ENCODE measurements at places on chromosomes 7 and 10. TPM values are rescaled to one million over a fixed set of nuclear protein-coding genes. Genes with fewer than 3 reads are reported as not detected.
A peak's percentile ranks its signal among the peaks of the same experiment; 100 is the strongest.

GRCh38 chr7:100126239-100126930 is 382 bp upstream of the MBLAC1 start:
- H3K36me3 ChIP-seq: no peaks in the 10 kb centered on the region
- H3K27ac ChIP-seq: peak overlapping the region; percentile 98
- no peaks in the 10 kb centered on the region for H3K27me3 ChIP-seq
- H3K4me3 ChIP-seq: peak overlapping the region; percentile 90
- H3K4me1 ChIP-seq: peaks cover 27% of the 10 kb centered on the region

TDRD1 gene
- 0.13 TPM for total RNA-seq

GRCh38 chr10:83607959-83608745 is 531.2 kb upstream of the GHITM start:
- no peaks in the 10 kb centered on the region for H3K36me3 ChIP-seq
- no peak overlapping the region for H3K4me3 ChIP-seq
- no peak overlapping the region for H3K27ac ChIP-seq
- no peaks in the 10 kb centered on the region for H3K4me1 ChIP-seq

GRCh38 chr10:127694580-127695193 is 42.3 kb upstream of the FOXI2 start:
- no peaks in the 10 kb centered on the region for H3K4me1 ChIP-seq
- H3K27ac ChIP-seq: no peak overlapping the region
- no peak overlapping the region for H3K4me3 ChIP-seq
- H3K27me3 ChIP-seq: no peaks in the 10 kb centered on the region

DNA sequence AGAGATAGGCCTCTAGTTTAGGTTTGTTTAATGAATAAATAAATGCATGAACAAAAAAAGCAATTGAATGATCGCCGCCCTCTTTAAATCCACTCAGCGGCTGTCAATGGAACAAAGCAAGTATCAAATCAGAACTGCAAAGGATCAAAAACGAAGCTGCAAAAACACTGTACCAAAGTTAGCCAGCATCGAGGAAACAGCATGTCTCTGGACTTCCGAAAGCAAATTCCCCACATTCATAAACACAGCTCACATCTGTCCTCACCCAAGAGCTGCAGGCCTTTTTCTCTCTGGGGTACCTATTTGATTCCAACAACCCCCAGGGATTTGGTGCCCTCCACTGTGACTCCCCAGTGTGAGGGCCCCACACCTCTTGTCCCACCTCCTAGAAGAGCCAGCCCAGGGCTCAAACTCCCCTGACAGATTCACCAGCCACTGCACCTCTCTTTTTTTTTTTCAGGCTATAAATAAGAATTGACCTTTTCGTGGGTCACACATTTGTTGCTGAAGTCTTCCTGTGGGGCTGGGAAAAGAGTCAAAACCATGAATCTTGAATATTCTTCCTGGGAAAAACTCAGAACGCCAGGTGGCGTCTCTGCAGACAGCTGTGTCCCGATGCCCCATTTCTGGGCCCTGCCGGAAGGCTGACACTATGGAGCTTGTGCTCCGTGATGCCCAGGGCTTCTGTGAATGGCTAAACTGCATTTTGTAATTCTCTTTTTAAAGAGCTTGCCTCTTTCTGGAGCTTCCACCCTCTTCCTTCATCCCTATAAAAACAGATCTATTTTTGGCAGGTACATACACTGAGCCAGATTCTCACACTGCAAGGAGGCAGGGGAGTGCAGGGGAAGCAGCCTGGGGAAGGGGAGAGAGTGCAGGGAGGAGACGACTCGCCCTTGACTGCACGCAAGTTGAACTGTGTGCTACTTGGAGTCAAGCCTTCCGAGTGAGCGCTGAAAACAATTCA is 51.7 kb downstream of the HSPA12A start:
- H3K36me3 ChIP-seq: no peaks in the 10 kb centered on the region
- H3K4me1 ChIP-seq: no peaks in the 10 kb centered on the region
- no peak overlapping the region for H3K4me3 ChIP-seq
- no peak for DNase-seq
- H3K27me3 ChIP-seq: no peaks in the 10 kb centered on the region

GRCh38 chr7:113118074-113118959 is at the start of gene SMIM30:
TSS of gene SMIM30 (minus strand) at chr7:113118554. CDS start at chr7:113117578, 976 bp downstream.
- peak within 1 kb of the TSS; percentile 47 for H3K27ac ChIP-seq
- no peaks in the 10 kb centered on the region for H3K36me3 ChIP-seq
- no peaks in the 10 kb centered on the region for H3K27me3 ChIP-seq
- peak within 1 kb of the TSS; percentile 61 for H3K4me3 ChIP-seq
- H3K4me1 ChIP-seq: peaks cover 6% of the 10 kb centered on the region
- peak; percentile 79 for DNase-seq

DNA sequence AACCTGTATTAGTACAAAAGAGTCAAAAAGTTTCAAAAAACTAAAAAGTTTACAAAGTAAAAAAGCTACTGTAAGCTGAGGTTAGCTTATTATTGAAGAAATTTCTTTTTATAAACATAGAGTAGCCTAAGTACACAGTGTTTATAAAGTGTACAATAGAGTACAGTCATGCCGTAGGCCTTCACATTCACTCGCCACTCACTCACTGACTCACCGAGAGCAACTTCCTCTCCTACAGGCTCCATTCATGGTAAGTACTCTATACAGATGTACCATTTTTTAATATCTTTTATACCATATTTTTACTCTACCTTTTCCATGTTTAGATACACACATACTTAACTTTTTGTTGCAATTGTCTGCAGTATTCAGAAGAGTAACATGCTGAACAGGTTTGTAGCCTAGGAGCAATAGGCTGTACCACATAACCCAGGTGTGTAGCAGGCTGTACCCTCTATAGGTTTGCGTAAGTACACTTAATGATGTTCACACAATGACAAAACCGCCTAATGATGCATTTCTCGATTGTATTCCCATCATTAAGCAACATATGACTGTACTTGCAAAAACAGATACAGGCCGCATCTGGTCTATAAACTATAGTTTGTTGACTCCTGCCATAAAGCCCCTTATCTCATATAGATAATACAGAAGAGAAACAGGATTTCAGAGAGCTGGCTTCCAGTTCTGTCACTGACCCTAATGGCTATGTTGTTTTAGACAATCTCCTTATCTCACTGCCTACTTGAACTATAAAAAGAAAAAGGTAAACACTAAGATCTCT is 438.8 kb downstream of the HTR7 start:
- no peak overlapping the region for H3K27ac ChIP-seq
- H3K4me3 ChIP-seq: no peak overlapping the region
- H3K27me3 ChIP-seq: no peaks in the 10 kb centered on the region
- H3K4me1 ChIP-seq: no peaks in the 10 kb centered on the region

DNA sequence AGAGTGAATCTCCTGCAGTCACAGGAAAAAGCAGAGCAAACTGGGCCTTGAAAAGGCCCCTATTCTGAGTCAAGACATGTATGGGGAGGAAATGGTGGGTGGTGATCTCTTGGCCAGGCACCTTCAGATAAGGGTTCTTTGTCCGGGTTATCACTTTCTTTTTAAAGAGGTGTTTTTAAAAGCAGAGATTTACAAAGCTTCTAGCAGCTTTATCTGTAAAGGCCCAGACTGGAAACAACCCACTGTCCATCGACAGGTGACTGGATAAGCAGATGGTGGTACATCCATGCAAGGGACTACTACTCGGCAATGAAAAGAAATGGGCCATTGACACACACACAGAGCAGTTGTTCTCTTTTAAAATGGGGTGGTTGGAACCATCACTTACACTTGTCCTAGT is 596.7 kb upstream of the MKI67 start:
- no peaks in the 10 kb centered on the region for H3K4me1 ChIP-seq
- H3K36me3 ChIP-seq: no peaks in the 10 kb centered on the region
- H3K27me3 ChIP-seq: no peaks in the 10 kb centered on the region
- DNase-seq: no peak
- no peak overlapping the region for H3K27ac ChIP-seq

DNA sequence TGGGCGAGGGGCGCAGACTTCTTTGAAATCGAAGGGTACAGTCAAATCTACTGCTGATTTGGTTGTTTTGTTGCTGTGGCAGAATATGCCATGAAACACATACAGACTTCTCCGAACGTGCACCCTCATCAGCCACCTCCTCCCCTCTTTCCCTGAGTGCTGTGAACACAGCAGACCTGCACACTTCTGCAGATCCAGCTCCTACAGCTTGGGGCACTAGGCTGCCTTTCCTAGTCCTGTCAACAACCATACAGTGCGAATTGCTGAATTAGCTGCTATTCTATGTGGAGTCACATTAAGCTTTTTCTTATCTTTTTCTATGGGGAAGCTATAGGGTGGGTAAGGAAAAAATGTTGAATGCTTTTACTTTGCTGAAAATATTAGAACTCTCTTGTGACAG is 57.5 kb downstream of the COL17A1 start:
- no peak overlapping the region for H3K27ac ChIP-seq
- H3K4me1 ChIP-seq: no peaks in the 10 kb centered on the region
- no peaks in the 10 kb centered on the region for H3K27me3 ChIP-seq
- no peak for DNase-seq
- no peak overlapping the region for H3K4me3 ChIP-seq

GRCh38 chr10:110330675-110331074 is 26.0 kb upstream of the SMNDC1 start:
- H3K27me3 ChIP-seq: no peaks in the 10 kb centered on the region
- no peaks in the 10 kb centered on the region for H3K4me1 ChIP-seq
- no peaks in the 10 kb centered on the region for H3K36me3 ChIP-seq
- no peak overlapping the region for H3K4me3 ChIP-seq
- DNase-seq: no peak

DNA sequence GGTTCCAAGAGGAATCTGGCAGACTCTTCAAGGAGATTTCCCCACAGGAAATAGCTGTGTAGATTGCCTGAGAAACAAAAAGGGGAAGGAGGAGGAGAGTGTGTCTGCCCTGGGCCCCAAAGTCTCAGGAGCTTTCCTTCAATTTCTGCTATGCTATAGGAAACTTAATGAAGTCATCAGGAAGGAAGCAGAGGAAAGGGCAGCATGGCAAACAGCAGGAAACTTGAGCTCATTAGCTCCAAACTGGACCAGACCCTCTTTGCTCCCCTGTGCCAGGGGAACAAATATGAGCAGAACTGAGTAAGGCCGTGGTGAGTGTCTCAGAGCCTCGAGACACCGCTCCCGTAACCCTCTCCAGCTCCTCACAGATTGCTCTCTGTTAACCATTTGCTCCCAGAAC is 4.8 kb upstream of the KCNIP2 start:
- no peak overlapping the region for H3K27ac ChIP-seq
- H3K4me3 ChIP-seq: no peak overlapping the region
- H3K4me1 ChIP-seq: peaks cover 9% of the 10 kb centered on the region
- no peak for DNase-seq
- H3K27me3 ChIP-seq: no peaks in the 10 kb centered on the region

- H3K4me1 ChIP-seq: no peaks in the 10 kb centered on the region
- no peak overlapping the region for H3K4me3 ChIP-seq
- H3K36me3 ChIP-seq: no peaks in the 10 kb centered on the region
- no peak for DNase-seq
- H3K27me3 ChIP-seq: no peaks in the 10 kb centered on the region
These were observed 285.8 kb upstream of the CACNA2D1 start for GRCh38 chr7:82729172-82730030.

- peaks cover 5% of the 10 kb centered on the region for H3K27me3 ChIP-seq
- no peaks in the 10 kb centered on the region for H3K4me1 ChIP-seq
- H3K4me3 ChIP-seq: no peak overlapping the region
- no peaks in the 10 kb centered on the region for H3K36me3 ChIP-seq
These were observed 7.8 kb downstream of the AFAP1L2 start for GRCh38 chr10:114396464-114396863.

GIMAP4 gene
- 59.3 TPM for total RNA-seq

- H3K4me1 ChIP-seq: no peaks in the 10 kb centered on the region
- no peak for DNase-seq
- no peak overlapping the region for H3K4me3 ChIP-seq
These were observed 171.3 kb downstream of the MAGI2 start for GRCh38 chr7:79282070-79282694.

DNA sequence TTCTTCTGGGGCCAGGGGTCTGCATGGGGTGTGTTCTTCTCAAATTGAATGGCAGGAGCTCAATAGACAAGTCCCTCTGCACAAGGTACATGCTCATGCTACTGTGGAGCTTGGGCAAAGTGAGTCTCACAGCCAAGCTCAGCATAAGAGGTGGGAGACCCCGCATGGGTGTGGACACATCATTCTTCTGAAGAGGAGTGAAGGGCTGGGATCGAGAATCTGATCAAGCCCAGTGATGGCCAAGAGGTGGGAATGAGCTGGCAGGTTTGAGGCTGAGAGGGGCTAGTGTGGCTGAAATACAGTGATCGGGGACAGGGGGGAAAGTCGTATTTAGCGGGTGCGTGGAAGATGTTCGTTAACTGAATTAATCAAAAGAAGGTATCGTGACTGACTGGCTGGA is 32.6 kb downstream of the CDH23 start:
- no peak overlapping the region for H3K27ac ChIP-seq
- peaks cover 3% of the 10 kb centered on the region for H3K4me1 ChIP-seq
- DNase-seq: no peak
- H3K27me3 ChIP-seq: no peaks in the 10 kb centered on the region
- H3K4me3 ChIP-seq: no peak overlapping the region
- no peaks in the 10 kb centered on the region for H3K36me3 ChIP-seq

GRCh38 chr10:124568848-124569622 is 107.4 kb downstream of the LHPP start:
- no peaks in the 10 kb centered on the region for H3K36me3 ChIP-seq
- no peak overlapping the region for H3K27ac ChIP-seq
- H3K27me3 ChIP-seq: no peaks in the 10 kb centered on the region
- DNase-seq: no peak
- H3K4me1 ChIP-seq: no peaks in the 10 kb centered on the region
- no peak overlapping the region for H3K4me3 ChIP-seq

- no peaks in the 10 kb centered on the region for H3K36me3 ChIP-seq
- H3K27me3 ChIP-seq: no peaks in the 10 kb centered on the region
- peaks cover 34% of the 10 kb centered on the region for H3K4me1 ChIP-seq
- DNase-seq: peak; percentile 17
These were observed 1.4 kb downstream of the OTUD1 start for GRCh38 chr10:23439961-23440889.

NOBOX gene
- not detected for total RNA-seq

- H3K36me3 ChIP-seq: no peaks in the 10 kb centered on the region
- no peak overlapping the region for H3K4me3 ChIP-seq
- DNase-seq: no peak
- peaks cover 5% of the 10 kb centered on the region for H3K27me3 ChIP-seq
These were observed 84.8 kb downstream of the PLXNA4 start for GRCh38 chr7:132491391-132491945.

DNA sequence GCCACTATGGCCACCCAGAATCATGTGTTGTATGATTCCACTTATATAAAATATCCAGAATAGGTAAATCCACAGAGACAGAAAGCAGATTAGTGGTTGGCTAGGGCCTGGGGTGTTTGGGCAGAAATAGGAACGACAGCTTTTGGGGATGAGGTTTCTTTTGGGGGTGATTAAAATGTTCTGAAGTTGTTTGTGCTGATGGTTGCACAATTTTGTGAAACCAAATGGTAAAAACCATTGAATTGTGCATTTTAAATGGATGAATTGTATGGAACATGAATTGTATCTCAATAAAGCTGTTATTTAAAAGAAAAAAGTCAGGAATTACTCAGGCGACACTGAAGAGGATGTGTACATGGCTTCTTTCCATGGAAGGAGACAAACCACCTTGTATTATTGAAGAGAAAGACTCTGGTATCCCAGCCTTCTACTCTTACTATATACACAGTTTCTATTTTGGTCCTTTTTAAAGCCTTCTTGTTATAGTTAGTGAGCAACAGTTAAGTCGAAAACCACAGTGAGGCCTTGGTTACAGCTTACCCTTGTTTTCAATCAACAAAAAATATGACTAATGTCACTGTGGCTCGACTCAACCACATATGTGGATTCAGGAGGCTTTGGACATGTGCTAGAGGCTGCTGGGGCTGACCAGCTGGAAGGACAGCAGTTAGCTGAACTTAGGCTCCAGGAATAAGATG is 57.1 kb upstream of the KMT2E start:
- peaks cover 12% of the 10 kb centered on the region for H3K4me1 ChIP-seq
- H3K36me3 ChIP-seq: no peaks in the 10 kb centered on the region
- H3K27me3 ChIP-seq: no peaks in the 10 kb centered on the region
- H3K27ac ChIP-seq: no peak overlapping the region
- no peak overlapping the region for H3K4me3 ChIP-seq
- DNase-seq: no peak

GUSB gene
- total RNA-seq: 51.9 TPM

Measured in CD8-positive, alpha-beta memory T cell (primary cell).